ENCODE measurements at places on chromosomes 12 and 14.

DNA sequence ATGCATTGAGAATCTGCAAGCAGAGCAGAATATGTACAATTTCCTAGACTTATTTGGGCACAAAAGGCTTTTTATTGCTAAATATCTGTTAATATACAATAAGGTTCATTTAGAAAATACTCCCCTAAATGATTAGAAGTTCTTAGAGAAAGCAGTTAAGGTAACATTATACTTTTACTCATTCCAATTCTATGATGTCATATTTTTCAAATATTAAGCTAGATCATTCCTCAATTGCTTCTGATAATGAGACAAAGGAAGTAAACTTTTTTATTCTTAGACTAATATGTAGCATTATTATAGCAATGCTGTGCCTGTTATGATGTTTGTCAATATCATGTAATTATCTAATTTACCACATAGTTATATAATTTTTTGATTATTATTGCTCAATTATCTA lies 447.0 kb downstream of the SLC16A7 start:
- DNase-seq: no peak

GRCh38 chr12:54680374-54680773 lies 32.2 kb upstream of the DCD start:
- DNase-seq: no peak

- no peak for DNase-seq
Measured at GRCh38 chr12:92786045-92786444, 83.3 kb downstream of the PLEKHG7 start.

DNA sequence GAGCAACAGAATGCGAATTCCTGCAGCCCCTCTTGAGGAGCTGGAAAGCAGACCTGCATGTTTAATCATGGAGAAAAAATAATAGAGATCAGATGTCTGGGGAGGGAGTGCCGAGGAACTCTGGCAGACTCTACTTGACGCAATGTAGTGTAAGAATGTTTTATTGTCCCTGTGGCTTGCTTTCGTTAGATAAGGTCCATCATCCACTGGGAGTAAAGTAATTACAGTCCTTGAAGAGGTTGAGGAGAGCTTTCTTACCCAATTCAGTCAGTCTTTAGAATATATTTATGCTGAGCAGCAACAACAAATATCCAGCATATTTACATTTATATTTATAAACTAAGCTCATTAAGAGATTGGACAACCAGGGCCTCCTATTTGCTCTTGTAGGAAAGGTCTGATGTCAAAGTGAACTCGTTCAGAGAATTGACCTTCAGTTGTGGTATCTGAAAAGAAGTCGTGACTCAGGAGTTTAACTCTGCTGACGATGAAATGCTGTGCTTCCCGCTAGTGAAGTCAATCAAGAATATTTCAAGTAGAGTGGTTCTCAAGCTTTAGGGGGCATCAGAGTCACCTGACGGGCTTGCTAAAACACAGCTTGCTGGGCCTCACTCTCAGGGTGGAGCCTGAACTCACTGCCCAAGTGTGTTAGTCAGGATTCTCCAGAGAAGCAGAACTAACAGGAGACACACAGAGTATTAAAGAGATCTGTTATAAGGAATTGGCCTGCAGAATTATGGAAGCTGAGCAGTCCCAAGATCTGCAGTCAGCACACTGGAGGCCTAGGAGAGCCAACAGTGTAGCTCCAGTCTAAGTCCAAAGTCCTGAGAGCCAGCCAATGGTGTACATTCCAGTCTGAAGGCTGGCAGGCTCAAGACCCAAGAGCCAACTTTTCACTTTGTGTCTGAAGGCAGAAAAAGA lies 139.3 kb upstream of the LMNTD1 start:
- no peak for DNase-seq

GRCh38 chr14:36866867-36867266 lies 205.2 kb downstream of the PAX9 start:
- no peak for DNase-seq

- no peak for DNase-seq
Measured at GRCh38 chr12:11891346-11891745, 179.4 kb upstream of the BCL2L14 start.

DNA sequence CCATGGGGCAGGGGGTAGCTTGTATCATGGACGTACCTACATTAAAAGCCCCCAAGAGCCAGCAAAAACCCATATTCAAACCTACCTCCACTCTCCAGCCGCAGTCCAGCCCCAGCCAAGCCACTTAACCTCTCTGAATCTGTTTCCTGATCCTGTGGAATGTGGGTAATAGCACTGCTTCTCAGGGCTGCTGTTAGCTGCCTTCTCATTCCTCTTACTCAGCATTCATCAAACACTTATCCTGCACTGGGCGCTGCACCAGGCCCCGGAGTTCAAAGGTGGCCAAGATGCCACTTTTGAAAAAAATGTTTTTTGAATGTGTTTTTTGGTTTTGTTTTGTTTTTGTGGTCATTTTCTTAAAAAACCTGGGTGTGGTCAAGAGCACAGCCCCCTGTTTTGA lies 237.4 kb downstream of the CHST11 start:
- DNase-seq: no peak

DNA sequence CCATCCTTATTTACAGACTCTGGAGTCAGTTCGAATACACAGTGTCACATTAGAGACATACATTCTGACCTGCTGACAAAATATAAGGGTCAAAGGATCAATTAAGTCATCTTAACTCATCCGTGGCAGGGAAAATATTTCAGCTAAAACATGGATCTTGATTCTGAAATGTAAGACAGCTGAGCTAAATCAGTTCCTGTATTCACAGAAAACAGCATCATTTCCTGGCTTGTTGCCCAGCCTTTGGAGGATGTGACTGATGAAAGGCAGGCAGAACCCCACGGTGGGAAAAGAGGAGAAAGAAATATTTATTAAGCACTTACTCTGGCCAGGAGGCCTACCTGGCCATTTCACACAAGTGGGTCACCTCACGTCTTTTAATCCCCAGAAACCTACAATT lies 101.9 kb downstream of the GAS2L3 start:
- no peak for DNase-seq

GRCh38 chr14:24828486-24828885 lies 194.5 kb upstream of the GZMB start:
- DNase-seq: no peak

Data from neuronal stem cell (in vitro differentiated cells).